ENCODE measurements at places on chromosomes 4 and X. TPM values are rescaled to one million over a fixed set of nuclear protein-coding genes. Genes with fewer than 3 reads are reported as not detected.

DNA sequence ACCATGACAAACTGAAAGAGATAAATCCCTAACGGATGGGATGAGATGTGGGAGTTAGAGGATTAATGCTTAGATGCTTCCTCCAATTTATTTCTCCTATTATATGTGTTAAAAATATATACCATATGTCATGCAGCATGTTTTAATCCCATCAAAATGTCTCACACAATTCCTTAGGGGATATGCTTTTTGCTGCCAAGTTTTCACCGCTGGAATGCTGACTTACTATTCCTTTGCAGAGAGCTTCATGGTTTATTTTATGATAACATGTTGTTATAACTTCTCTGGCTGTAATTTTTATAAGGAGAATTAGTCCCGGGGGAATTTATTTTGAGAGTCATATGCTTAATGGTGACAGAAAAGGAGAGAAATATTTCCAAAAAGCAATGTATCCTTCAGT lies 670.3 kb downstream of the IL1RAPL1 start:
- no peak for DNase-seq

DNA sequence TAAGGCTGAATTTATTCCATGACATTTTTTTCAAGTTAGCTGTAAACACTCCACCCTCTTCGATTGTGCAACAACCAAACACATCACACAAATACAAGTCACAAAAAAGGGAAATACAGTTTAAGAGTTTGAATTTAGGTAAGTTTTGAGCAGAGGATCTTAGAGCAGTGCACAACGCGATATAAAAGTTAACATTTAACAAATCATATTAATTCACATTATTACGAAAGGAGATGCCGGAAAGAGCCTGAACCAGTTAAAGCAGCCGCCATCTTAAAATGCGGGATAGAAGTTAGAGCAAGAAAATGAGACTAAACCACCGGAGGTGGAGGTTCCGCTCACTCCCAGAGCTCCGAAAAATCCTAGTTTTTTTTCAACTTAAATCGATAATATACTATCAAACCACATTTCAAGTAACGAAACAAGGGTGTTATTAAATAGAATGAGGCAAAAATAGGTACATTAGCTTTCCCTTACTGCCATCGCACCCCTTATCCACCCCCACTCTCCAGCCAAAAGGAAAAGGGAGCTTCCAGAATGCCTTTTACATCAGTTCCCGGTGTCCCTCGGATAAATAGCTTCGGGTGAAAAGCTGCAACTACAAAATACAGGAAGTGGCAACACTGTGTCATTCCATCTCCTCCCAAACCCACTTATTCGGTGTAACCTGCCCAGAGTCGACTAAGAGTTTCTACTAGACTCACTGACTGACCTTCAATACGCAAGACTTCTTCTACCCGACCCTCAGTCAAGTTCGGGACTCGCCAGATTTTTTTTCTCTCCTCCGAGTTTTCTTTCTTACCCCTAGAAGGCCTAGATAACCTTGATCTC lies 1.9 kb downstream of the UBE2D3 start:
- DNase-seq: peak; percentile 55

DNA sequence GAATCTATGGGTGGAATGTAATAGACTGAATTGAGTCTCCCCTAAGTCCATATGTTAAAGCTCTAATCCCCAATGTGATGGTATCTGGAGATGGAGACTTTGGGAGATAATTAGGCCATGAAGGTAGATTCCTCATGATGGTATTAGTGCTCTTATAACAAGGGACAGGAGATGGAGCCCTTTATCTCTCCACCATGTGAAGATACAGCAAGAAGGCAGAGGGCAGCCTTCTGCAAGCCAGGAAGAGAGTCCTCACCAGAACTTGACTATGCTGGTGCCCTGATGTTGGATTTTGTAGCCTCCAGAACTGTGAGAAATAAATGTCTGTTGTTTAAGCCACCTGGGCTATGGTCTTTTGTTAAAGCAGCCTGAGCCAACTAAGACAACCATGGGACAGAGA lies 76.4 kb upstream of the F8A3 start:
- DNase-seq: no peak

DNA sequence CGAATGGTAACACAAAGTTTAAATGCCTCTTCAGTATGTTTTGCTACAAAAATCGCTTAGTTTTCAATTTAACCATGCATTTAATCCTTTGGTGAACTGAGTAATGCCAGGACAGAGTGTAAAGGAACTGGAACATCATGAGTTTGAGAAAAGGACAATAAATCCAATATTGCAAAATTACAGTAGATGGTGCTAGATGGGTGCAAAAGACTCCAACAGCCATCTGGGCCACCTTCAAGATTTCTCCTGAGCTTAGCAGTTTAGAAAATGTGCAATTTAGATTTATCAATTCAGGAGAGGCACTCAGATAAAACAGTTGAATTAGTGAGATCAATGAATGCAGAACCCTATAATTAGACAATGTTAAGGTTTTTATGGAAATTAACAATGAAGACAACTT lies 33.2 kb upstream of the MID1IP1 start:
- DNase-seq: no peak

DNA sequence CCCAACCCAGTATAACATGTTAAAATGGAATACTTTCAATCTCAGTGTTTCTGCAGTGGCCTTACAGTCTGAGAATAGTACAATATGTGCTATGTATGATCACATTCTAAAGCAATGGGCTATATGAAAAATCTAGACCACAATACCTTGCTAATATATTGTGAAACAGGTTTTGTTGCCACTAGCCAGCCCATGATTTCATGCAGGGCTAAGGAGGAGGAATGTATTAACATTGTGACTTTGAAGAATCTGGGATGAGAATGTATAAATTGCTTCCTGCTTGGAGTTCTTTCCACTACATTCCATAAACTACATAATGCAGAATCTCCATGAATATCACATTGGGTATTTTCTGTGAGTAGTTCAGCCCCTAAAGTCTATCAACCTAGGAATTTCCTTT lies 935.4 kb upstream of the GRIA3 start:
- no peak for DNase-seq

DNA sequence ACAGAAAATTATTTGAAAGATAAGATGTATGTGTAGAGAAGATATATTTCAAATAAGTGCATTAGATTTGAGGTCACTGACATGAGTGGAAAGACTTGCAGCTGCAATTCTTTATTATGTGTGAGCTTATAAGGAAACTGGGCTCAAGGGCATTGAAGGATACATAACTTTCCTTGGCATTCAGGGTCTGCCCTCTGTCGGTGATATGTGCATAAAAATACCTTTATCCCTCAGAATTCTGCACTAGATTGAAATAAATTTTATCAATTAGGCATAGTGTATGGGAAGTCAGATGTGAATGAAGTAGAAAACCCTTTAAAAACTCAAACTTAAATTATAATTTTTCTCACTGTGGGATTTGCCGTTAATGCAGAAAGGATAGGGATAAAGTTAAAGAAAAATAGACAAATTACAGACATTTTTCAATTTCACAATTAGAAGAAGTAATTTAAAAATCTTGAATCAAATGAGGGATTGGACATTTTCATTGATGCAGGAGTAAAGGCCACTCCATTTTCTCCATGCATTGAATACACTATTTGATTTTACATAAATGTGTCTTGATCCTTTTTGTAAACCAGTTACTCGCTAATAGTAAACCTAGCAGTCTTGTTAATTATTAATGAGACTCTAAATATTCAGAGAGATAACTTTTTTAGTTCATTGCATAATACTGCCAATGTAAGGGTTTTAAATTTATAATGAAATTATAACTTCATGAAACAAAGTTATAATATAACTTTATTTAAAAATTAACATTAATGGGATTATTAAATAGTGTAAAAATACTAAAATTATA lies 21.0 kb upstream of the ETNPPL start:
- DNase-seq: no peak

DNA sequence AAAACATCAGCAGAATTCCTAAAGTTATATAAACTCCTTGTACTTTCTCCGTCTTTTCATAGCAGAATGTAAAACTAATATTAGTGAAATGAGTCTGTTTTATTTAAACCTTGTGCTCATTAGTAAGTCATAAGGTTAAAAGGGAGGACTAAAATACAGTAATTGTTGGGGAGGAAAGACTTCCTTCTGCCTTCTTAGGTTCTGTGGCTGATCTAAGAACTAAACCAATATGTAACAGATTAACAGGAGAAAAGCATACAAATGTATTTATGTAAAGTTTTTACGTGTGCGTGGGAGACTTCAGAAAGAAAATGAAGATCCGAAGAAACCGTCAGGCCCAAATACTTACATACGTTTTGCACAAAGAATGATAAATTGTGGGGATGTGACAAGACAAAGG lies 286.6 kb upstream of the MAD2L1 start:
- DNase-seq: no peak

- no peak for DNase-seq
Observed at GRCh38 chr4:74410272-74410671, 34.7 kb upstream of the AREG start.

DNA sequence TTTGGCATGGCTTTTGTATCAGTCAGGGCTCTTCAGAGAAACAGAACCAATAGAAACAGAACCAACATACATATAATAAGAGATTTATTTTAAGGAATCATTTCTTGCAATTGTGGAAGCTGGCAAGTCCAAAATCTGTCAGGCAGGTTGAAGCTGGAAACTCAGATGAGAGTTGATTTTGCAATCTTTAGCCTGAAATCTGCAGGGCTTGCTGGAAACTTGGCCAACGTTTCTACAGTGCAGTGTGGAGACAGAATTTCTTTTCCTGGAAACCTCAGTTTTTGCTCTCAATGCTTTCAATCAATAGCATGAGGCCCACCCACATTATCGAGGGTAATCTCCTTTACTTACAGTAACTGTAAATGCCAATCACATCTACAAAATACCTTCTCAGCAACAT lies 45.4 kb downstream of the COMMD8 start:
- DNase-seq: no peak

DNA sequence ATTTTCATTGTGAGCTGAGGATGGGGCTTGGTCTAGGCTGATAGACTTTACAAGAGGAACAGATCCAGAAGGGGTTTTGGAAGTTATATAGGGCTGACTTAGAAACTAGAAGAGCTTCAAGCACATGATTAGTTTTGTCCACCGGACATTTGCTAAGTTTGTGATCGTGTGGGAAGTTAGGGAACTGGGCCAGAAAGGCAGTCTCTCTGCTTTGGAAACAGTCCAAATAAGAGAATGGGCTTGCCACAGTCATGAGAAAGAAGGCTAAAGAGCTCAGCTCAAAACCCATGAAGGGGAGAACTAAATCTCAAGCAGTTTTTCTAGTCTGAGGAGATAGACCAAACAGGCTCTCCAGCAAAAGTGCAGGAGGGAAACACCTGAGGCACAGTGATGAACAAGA lies 67.8 kb downstream of the ZNF674 start:
- DNase-seq: no peak

DNA sequence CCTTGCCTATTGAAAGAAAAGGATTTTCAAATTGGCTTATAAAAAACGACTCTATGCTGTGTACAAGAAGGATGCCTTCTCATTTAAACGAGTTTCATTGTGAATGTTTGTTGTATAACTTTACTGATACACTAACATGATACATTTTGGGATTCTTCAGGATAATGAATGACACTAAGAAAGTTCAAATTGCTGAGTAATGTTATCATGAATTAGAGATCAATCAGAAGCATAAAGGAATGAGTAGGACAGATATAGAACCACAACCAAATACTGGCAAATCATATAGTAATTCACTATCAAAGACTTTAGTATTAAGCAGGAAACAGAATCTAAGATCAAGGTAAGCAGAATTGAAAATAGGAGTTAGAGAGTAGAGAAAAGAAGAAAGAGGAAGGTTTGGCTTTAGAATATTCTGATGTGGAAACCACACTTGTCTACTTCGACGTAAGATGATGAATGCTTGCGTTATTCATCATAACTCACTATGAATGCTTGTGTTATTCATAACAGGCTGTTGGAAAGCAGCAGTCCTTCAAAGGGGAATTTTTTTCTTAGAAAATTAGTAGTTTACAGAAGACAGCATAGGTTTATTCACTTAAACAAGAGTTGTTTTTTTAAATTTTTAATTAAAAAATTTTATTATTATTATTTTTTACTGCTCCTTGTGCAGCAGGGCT lies 13.4 kb downstream of the CCDC158 start:
- no peak for DNase-seq

DNA sequence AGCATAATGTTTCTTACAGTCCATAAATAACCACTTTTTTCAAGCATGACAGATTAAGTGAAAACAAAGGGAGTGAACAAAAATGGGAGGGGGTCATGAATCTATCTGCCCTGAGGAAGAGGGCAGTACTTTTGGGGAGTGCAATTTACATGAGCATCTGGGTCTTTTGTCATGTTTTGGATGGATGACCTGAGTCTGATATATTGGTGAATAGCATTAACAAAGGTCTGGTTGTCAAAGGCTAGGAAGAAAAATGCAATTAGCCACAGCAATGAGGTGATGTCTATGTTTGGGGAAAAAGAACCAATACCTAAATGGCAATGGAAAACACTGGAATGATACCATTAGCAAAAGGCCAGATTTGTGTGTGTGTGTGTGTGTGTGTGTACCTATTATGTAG lies 15.1 kb upstream of the MAD2L1 start:
- no peak for DNase-seq

DNA sequence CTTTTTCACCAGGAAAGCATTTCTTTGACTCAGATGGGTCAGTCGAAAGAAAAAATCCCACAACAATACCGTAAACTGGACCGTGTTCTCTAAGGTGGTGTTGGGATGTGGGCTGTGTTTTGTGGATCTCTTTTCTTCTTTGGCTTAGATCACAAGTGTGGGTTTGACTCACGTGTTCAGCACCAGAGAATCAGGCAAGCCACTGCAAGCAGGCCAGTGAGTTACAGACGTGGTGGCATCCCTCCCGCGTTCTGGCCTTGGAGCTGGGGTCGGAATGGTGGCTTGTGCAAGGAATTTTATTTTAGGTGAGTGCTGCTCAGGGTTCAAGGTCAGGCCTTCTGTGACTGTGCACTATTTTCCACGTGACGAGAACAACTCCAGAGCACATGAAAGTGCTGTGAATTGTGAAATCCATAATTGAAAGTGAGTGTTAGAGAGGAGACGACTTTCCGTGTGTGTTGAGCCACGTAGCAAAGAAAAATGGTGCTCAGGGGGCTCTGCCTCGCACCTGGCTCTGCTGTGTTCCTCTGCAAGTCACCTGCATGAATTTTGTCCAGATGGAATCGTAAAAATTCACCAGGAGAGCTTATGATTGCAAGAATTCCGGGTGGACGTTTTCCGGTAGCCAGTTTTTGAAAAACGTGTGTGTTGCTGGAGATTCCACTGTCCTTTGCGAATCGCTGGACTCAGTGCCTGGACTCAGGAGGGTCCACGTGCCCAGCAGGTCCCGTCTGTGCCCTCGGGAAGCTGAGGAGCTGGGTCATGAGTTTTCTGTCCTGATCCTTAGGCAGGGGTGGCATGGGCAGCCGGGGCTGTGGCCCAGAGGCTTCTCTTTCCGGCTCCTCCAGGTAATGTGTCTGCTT lies 33.6 kb upstream of the HGFAC start:
- no peak for DNase-seq

Gene CT47B1
- total RNA-seq: not detected

Gene CXorf51B
- not detected for total RNA-seq

Gene TMEM150C
- 0.07 TPM for total RNA-seq

Gene CLDN2
- not detected for total RNA-seq

Gene UGDH
- 33.0 TPM for total RNA-seq

Gene SPANXB1
- not detected for total RNA-seq

Gene NRK
- total RNA-seq: not detected

Gene ARMCX4
- total RNA-seq: 10.0 TPM

Gene TSPYL2
- 83.4 TPM for total RNA-seq

Gene HEPH
- not detected for total RNA-seq
